GM04504 (cell line): ENCODE measurements at places on chromosomes 7 and 10.

- DNase-seq = no peak
Observed at GRCh38 chr7:69643708-69644445, 45.6 kb downstream of the AUTS2 start.

GRCh38 chr10:2476812-2477553 is 590.4 kb upstream of the PFKP start:
- no peak for DNase-seq

GRCh38 chr7:157009778-157010587 is 480 bp downstream of the MNX1 start:
- no peak for DNase-seq

DNA sequence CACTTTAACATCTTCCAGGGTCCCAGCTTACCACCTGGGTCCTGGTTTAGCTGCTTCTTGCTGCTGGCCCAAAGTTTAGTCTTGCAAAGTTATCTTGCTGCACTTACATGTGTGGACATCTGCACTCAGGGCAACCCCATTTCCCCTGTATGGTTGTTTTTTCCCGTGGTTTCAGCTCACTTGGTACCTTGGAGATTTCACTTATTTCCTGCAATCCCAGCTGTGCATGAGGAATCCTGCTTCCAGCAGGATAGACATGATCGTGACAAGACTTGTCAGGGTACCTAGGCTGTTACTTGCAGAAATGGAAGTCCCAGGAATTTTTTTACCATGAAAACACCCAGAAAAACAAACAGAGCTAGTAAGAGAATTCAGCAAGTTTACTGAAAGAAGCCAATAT is 95.9 kb upstream of the LEP start:
- no peak for DNase-seq

GRCh38 chr7:38746438-38746837 is 115.3 kb upstream of the AMPH start:
- DNase-seq = no peak

- no peak for DNase-seq
Observed at GRCh38 chr7:36171503-36171902, 18.4 kb downstream of the EEPD1 start.
